ENCODE measurements at places on chromosomes 2 and 18.

DNA sequence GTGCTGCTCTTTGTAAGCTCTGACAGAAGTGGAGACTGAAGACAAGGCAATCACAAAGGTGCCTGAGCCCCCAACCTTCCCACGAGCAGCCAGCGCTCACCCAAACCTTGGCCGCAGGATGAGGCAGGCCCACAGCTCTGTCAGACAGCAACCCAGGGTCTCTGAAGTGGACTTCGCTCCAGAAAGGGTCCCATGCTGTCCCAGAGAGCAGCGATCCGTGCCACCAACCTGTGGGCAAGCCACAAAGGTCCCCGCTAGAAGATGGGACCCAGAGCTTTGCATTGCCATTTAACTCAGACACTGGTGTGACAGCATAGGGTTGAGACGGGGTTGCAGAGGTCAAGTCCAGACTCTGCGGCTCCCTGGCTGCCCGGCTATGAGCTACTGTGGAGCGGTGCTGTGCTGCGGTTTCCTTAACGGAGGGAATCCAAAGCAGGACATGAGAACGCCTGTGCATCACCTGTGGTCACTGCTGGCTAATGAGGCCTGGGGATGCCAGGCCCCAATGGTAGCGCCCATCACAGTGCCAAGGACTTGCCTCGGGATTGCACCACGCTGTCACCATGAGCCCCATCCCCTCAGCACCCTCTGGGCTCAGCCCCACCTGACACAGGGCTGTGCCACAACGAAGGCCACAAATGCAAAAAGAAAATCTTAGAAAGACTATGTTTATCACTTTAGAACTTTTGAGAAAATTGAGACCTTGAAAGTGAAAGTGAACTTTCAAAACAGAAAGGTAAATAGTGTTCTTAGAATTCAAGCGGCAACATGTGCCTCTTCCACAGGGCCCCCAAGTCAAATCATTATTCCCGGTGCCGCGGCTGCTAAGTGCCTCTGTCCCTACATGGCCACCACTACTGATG lies 103.4 kb downstream of the HDAC4 start:
- no peak for DNase-seq

- no peak for DNase-seq
These were observed 18.1 kb upstream of the DYNC1I2 start for GRCh38 chr2:171669121-171669520.

DNA sequence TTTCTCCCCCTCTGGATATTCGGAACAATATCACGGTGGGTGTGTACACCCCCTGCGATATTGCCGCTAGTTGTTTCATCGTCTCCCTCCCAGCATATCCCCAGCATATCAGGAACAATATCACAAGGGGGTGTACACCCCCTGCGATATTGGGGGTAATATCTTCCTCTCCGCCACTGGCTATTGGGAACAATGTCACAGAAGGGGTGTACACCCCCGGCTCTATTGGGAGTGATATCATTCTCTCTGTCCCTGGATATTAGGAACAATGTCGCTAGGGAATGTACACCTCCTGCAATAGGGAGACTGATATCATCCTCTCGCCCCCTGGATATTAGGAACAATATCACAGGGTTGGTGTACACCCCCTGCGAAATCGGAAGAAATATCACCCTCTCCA lies 1932.0 kb downstream of the SUCLG1 start:
- no peak for DNase-seq

- DNase-seq = no peak
These were observed 54.2 kb downstream of the ROCK2 start for GRCh38 chr2:11290211-11290610.

DNA sequence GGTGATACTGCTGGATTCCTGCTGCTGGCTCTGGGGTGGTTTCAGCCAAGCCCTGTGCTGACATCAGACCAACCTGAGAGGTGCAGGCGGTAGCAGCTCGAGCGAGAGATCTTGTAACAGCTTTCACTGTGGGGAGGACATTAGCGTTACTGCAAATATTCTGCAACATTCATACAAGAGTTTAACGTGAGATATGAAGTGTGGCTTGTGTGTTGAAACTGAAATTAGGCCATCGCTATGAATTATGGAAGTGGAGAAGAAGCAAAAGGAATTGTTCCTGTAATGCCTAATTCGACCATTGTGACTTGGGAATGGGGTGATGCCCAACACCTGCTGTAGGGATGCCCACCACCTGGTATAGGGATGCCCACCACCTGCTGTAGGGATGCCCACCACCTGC lies 6.5 kb upstream of the MLPH start:
- DNase-seq = no peak

DNA sequence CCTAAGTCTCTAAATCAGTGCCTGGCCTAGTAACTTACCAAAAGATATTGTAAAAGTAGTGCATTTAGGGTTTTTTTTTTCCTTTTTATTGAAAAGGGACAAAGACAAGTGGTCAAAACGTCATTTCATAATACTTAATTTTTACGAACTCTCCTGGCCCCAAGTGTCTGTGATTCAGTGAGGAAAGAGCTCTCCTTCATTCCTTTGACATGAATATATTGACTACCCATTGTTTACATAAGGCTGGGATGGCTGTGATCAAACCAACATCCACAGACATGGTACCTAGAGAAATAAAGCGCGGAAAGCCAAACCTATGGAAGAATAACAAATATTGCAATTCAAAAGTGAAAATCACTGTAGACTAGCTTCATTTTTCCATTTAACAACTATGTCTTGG lies 198.4 kb downstream of the BABAM2 start:
- DNase-seq = no peak

DNA sequence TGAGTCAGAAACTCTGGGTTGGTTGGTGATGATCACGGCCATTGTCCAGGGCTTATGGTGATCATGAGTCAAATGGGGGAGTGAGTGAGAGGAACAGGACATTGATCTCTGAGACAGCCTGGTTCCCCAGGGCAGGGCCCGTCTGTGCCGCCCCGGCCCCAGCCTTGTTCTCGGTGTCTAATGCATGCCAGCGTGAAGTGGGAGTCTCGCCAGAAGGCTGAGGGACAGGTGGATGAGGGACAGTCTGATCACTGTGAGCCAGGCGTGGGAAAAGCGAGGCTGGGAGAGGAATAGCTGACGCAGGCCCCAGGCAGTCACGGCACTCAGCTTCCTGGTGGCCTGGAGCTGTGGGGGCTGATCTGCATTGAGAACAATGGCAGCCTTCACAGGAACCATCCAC lies 208.3 kb upstream of the HDAC4 start:
- DNase-seq = no peak

All from stimulated activated CD4-positive, alpha-beta T cell treated with anti-CD3 and anti-CD28 coated beads, Interleukin-1b, Interleukin-23, amount 100 ng/mL, for 1 hour (primary cell).